ENCODE measurements at places on chromosomes 5 and 9.

DNA sequence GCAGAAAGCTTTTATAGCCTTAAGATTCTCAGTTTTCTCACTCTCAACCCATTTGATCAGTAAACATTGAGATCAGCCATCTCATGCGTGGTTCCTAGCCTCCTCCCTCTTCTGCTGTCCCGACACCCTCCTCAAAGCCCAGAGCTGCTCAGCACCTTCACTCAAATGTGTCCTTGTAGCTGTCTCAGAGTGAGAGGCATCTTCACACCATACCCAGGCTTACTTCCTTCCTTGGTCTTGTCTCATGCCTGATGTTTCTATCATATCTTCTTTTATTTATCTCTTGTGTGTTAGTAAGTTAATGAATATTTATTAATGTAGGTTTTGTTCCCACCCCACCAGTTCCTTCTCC, 72.4 kb upstream of the SNX2 start:
- no peak for DNase-seq

- DNase-seq: no peak
Observed at GRCh38 chr5:179720222-179720621, 12.4 kb upstream of the MAML1 start.

DNA sequence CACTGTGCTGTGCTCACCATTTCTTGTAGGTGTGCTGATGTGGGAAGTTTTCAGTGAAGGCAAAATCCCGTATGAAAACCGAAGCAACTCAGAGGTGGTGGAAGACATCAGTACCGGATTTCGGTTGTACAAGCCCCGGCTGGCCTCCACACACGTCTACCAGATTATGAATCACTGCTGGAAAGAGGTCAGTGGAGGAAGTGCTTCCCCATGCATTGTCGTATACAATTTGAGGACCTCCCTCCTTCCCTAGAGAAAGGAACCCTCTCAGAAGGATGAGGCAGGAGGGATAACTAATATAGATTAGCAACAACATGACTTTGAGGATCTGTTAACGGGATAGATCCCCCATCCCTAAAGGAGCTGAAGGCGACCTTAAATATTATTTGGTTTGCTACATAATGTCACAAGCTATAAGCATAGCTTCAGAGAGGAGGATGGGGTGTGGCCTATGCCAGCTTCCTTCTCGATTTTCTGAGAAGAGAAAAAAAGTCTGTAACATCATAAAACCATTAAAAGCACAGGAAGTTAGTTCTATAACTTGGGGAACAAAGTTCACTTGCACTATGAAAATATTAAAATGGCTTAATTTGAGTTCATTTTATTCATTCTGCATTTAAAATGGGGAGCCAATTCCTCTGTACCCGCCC, 17.0 kb upstream of the CYFIP2 start:
- DNase-seq: no peak

DNA sequence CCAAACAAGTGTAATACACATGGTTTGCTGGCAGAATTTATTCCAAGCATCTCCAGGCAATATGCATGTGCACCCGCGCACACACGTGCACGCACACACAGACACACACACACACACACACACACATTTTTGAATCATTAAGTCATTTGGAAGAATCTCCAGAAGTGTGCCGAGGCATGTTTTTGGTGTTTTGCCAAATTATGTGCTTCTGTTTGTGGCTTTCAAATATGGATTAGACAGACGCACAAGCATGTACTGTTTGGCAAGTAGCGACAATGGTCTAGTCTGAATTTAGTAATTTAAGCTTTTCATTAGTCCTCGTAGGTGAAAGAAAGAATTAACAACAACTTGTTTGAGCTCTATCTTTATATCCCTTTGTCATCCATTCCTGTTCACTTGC, 36.7 kb downstream of the NFIB start:
- DNase-seq: no peak

DNA sequence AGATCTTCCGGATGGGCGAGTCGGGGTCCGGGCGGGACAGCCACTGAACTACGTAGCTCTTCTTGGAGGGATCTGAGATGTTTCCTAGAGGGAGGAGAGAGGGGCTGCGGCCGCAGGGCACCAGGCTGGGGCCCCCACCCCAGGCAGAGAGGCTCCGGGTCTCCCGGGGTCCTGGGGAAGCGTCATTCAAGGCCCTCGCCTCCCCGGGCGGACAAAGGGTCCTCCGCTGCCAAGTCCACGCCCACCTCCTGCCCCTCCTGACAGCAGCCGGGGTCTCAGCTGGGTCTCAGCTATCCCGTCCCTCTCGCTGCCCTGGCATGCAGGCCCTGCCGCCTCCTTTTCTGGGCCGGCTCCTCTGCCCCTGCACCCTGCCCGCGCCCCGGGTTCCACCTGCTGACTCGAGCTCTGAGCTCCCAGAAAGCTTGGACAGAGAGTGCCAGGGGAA, 61.5 kb downstream of the ZNF354C start:
- no peak for DNase-seq

GRCh38 chr9:33628865-33629410, 104.9 kb downstream of the ANKRD18B start:
- no peak for DNase-seq

DNA sequence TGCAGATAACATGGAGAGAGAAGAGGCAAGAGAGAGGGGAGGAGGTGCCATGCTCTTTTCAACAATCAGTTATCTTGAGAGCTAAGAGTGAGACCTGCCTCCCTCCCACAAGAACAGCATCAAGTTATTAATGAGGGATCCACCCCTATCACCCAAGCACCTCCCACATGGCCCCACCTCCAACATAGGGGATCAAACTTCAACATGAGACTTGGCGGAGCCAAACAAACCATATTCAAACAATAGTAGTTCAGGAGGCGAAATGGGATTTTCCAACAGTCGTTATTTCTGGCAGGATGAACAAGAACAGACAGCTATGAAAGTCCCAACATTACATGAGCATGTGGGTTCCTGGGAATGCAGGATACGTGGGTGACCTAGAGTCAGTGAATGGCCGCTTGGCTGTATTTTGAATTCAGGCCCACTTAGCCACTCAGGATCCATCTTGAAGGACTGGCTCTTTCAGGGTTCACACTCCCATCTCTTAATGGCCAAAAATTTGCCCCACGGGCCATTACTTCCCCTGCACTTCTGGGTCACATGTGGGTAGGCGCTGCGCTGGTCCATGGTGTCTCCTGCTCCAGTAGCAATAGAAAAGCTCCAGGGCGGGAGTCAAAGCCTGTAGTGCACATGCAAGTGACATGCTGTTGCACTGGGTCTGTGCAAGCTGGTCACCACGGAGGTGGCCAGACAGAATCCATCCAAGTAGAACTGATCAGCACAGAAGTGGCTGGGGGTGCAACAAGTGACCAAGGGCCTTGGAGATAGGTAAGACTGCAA, 7.1 kb upstream of the FAF2 start:
- DNase-seq: no peak

DNA sequence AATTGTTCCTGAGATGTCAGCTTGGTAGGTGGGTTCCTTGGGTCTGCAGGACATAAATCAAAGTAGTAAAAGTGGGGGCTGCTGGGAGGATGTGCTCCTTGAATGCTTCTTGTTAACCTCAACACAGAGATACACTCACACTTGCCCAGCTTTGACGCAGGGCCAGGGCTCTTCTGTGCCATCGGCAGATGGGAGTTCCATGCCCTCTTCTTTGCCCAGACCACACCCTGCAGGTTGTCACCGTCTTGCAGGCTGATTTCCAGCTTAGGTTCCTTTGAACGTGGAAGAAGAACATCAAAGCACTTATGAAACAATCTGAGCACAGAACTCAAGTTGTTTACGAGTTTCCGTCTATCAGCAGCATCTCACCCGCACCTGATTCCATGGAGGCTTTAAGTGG, 11.0 kb downstream of the DBH start:
- no peak for DNase-seq
